ENCODE measurements at places on chromosomes 16 and 17. TPM values are rescaled to one million over a fixed set of nuclear protein-coding genes. Genes with fewer than 3 reads are reported as not detected.

PPY gene
- not detected for total RNA-seq

HEATR9 gene
- 0.14 TPM for total RNA-seq

PERCC1 gene
- not detected for total RNA-seq

HSD17B2 gene
- not detected for total RNA-seq

SCARF1 gene
- total RNA-seq, result 9.5 TPM

RAB26 gene
- total RNA-seq, result 0.83 TPM

CCL14 gene
- total RNA-seq, result not detected

IL17C gene
- not detected for total RNA-seq

LRRC37A2 gene
- 6.2 TPM for total RNA-seq

KCNG4 gene
- total RNA-seq, result not detected

ABCC6 gene
- total RNA-seq, result not detected

CEP112 gene
- total RNA-seq, result 2.0 TPM

OTOP3 gene
- not detected for total RNA-seq

HOXB2 gene
- total RNA-seq, result 28.1 TPM

Measured in activated CD4-positive, alpha-beta T cell treated with anti-CD3 and anti-CD28 coated beads, Interleukin-2, amount 10 ng/mL, durations not matched to agents 24 days and 14 days (primary cell).